ENCODE measurements at places on chromosomes 7 and 10.

GRCh38 chr7:157564517-157565177 is 227.8 kb downstream of the DNAJB6 start:
- DNase-seq, result no peak

DNA sequence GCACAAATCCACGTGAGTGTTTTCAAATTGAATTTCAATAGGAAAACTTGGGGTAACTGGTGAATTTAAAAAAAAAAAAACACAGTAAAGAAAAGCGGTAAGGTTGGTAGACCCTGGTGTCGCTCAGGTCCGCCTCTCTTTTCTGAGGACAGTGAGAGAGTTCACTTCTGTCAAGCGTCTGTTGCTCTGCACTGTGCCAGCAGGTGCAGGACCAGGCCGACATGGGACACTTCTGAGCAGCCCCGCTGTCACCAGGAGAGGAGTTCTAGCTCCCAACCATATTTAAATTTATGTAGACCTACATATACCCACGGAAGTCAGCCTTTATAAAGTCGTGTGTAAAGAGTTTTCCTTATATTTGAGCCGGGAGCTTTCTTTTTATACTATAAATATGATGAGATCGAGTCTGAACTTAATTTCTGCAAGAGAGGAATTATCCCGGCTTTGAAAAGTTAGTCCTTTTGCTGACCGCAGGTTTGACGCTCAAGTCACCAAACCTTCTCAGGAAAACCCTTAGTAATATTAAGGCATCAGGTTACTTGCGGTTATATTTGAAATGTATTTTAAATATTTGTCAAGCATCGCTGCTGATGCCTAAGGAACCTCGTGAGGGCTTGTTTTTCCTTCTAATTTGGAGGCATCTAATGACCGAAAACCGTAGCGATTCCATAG is 531 bp downstream of the IKZF1 start:
- DNase-seq, result no peak

DNA sequence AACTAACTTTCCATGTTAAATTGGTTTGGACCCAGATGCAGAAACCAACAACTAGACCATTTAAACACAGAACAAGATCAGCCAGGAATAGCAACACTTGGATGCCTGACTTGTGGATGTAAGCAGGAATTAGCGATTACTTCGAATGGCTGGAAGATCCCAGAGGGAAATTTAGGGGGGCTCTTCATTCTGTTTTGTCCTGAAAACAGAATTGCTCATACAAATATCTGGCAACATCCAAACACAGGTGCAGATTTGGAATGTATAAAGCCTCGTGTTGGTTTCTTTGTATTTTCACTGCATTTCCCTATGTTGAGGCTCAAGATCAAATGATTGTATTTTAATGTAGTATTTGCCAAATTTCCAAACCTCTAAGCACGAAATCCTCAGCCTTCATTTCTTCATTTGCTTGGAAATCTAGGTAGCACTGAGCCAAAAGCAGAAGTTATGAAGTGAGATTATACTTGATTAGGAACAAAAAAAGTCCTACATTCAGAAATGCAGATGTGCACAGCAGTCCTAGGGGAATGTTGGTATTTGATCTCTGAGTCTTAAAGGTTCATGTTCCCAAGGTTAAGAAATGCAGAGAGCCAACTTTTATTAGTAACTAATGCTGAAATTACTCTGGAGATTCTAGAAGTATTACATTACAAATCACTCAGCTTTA is 248.7 kb upstream of the TCF7L2 start:
- DNase-seq, result no peak

GRCh38 chr10:33234831-33235237 is 99.6 kb downstream of the NRP1 start:
- no peak for DNase-seq

- DNase-seq, result no peak
Measured at GRCh38 chr10:111267673-111268072, 190.8 kb downstream of the ADRA2A start.

- no peak for DNase-seq
Measured at GRCh38 chr10:7585228-7585627, 81.5 kb downstream of the ITIH5 start.

DNA sequence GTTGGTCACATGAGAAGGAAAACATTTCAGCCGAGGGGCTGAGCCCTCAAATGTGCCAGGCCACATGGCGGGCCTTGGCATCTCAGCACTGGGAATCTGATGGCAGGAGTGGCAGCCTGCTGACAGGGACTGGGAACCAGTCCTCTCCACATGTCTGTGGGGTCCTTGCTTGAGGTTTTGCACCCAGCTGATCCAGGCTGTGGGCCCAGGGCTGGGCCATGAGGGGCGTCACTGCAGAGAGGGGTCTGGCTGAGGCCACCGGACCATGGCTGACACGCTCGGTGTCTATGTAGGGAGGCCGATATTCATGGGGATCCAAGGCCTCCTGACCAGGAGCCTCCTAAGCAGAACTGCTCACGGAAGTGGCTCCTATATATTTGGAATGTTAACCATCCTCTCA is 31.0 kb upstream of the PWWP2B start:
- no peak for DNase-seq

- DNase-seq, result no peak
Measured at GRCh38 chr10:74705358-74705980, 120.9 kb upstream of the KAT6B start.

GRCh38 chr7:289209-289755 is 688 bp upstream of the FOXL3 start:
- no peak for DNase-seq

GRCh38 chr10:63466144-63466935 is 563 bp upstream of the JMJD1C start:
- DNase-seq, result no peak

Measured in B cell (primary cell).